A673 (cell line): ENCODE measurements at places on chromosomes 5 and 9. TPM values are rescaled to one million over a fixed set of nuclear protein-coding genes. Genes with fewer than 3 reads are reported as not detected.

Gene LECT2
- not detected in 2 replicates for total RNA-seq

Gene N4BP3
- 0.66 and 0.73 TPM in 2 replicates for total RNA-seq

Gene KIF3A
- total RNA-seq = 17.3 and 19.1 TPM in 2 replicates

Gene RBM27
- 33.2 and 33.3 TPM in 2 replicates for total RNA-seq

Gene EXD3
- total RNA-seq = 6.3 and 9.4 TPM in 2 replicates

Gene MYOZ3
- 2.4 and 2.7 TPM in 2 replicates for total RNA-seq

Gene HTR1A
- total RNA-seq = not detected in 2 replicates

Gene PSD2
- total RNA-seq = 0.26 and 0.70 TPM in 2 replicates

Gene TMOD1
- 0.09 and 0.24 TPM in 2 replicates for total RNA-seq

Gene CIZ1
- 158 and 161 TPM in 2 replicates for total RNA-seq

Gene ENC1
- total RNA-seq = 6.3 and 7.9 TPM in 2 replicates

Gene KCNV2
- total RNA-seq = not detected in 2 replicates

Gene SPATA24
- 4.0 and 4.2 TPM in 2 replicates for total RNA-seq

Gene KIF4B
- 0.77 and 0.79 TPM in 2 replicates for total RNA-seq

Gene EFNA5
- total RNA-seq = 14.0 and 16.7 TPM in 2 replicates

Gene CD14
- 0.41 and 0.48 TPM in 2 replicates for total RNA-seq

Gene CWC27
- total RNA-seq = 38.0 and 43.3 TPM in 2 replicates

Gene PCDHB12
- 5.1 and 6.7 TPM in 2 replicates for total RNA-seq

Gene PCDHGA10
- total RNA-seq = 3.6 TPM in 2 replicates

Gene FBXW5
- 76.7 and 81.8 TPM in 2 replicates for total RNA-seq

Gene SYNPO
- 7.6 and 10.0 TPM in 2 replicates for total RNA-seq

Gene MARCOL
- not detected in 2 replicates for total RNA-seq

Gene RELL2
- 4.7 and 6.6 TPM in 2 replicates for total RNA-seq

Gene NEURL1B
- 5.1 and 5.7 TPM in 2 replicates for total RNA-seq

Gene EXOC3
- total RNA-seq = 46.7 and 53.8 TPM in 2 replicates
